ENCODE measurements at places on chromosomes 2 and 18.

DNA sequence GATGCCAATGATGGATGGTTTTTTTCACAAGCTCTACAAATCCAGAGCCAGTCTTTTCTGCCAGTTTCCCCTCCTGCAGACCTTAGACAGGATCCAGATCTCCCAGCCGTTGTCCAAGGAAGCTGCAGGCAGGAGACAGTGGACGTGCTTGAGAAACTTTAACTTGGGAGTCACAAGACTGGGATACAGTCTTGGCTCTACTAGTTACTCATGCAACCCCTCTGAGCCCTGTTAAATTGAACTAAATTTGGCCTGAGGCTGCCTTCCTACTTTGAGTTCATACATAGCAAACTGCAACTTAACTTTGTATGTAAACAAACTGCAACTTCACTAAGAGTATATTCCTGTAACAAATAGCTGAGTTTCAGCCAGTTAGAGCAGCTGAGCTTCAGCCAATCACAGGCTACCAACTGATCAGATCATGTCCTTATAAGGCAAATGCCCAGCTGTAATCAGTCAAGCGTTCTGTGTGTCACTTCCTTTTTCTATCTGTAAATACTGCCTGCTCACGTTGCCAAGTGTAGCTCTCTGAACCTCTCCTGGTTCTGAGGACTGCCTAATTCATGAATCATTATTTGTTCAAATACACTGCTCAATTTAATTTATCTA is 140.9 kb downstream of the CAPN13 start:
- peak; percentile 93 for DNase-seq

GRCh38 chr2:212791569-212791968 is 253.0 kb upstream of the ERBB4 start:
- DNase-seq = no peak

GRCh38 chr2:41907771-41908207 is 140.0 kb upstream of the PKDCC start:
- no peak for DNase-seq

- no peak for DNase-seq
Measured at GRCh38 chr2:240574386-240575100, 6.3 kb downstream of the RNPEPL1 start.

- peak; percentile 58 for DNase-seq
Measured at GRCh38 chr2:37775908-37776250, 104.4 kb upstream of the CDC42EP3 start.

- DNase-seq = no peak
Measured at GRCh38 chr2:70161069-70161534, 29.7 kb downstream of the C2orf42 start.

DNA sequence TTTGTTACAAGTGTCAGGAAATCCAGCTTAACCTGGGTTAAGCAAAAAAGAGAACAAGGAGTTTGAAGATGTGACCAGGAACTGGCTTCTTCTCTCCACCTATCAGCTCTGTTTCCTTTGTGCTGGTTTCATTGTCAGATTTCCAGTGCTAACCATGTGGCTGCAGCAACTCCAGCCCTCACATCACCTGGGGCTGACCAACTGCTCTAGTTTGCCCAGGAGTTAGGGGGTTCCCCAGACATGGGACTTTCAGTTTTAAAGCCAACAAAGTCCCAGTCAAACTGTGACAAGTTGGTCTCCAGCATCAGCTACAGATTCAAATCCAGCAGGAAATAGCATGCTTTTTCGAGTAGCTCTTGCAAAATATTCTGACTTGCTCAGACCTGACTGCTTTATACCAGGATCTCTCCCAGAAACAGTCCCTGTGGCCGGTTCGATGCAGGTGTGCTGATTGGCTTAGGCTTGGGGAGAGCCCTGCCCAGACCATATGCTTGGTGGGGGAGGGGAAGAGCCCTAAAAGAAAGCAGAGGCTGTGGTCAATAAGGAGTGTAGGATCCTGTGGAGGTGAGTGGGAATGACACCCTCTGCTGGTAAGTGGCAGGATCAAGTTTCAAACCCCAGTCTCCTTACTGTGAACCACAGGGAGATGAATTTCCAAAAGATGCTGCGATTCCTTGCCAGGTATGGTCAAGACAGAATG is 49.5 kb downstream of the KCNE4 start:
- DNase-seq = no peak

DNA sequence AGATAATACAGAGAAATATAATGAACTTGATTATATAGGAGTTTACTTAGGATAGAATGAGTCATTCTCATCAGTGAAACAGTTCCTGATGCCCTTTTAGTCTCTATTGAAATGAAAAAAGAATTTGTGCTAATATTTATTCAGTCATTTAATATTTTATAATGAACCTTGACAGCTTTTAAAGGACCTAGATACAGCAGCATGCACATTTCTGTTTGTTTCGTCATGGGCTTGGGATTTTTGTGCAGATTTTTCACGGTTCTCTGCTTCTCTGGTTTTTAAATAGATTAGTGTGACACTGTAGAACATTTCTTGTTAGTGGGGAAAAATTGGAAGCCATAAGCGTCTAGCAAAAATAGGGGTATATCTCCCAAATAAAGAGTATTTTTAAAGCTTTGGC is 60.7 kb downstream of the NABP1 start:
- DNase-seq = no peak

GRCh38 chr2:127560931-127561280 is 25.4 kb downstream of the MYO7B start:
- DNase-seq = peak; percentile 82

- no peak for DNase-seq
Measured at GRCh38 chr2:48377646-48378045, 152.3 kb upstream of the STON1 start.

GRCh38 chr2:28997237-28997846 is 16.2 kb downstream of the TOGARAM2 start:
- DNase-seq = no peak

- no peak for DNase-seq
Measured at GRCh38 chr2:136141510-136142149, 23.7 kb upstream of the CXCR4 start.

All from skeletal muscle cell (primary cell).